Myocyte (in vitro differentiated cells): ENCODE measurements at places on chromosomes 16 and 17.

DNA sequence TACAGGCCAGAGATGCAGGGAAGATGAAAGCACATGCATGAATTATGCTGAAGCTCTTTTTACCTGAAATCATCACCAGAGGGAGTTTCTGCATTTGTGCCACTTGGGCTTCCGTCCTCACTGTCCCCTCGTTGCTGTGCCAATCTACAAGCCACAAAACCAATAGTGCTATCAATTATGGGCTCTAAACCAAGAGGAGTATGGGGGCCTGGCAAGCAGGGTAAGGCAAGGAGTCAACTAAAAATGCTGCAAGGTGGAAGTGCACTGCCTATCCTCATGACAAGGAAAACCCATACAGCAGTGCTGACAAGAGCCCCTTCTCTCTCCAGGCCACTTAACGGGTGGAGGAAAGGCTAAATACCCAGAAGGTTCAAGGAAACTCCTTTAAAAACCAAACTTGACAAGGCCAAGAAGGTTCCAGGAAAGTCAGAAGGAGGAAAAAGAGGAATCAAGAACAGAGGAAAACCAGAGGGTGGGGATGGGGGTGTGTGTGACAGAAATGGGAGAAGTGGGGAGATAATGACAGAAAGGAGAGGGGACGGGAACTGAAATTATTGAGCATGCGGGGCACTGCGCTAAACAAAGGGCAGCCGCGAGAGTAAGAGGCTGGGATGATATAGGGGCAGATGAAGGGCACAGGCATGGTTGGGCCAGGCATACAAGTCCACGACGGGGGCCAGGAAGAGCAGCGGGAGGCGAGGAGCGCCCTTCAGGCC lies 674 bp downstream of the C17orf75 start:
- DNase-seq: peak; percentile 32

GRCh38 chr16:85699628-85700027 lies 10.9 kb upstream of the GINS2 start:
- peak; percentile 33 for DNase-seq

- peak; percentile 87 for DNase-seq
Observed at GRCh38 chr17:44919885-44920564, 4.7 kb upstream of the GFAP start.

DNA sequence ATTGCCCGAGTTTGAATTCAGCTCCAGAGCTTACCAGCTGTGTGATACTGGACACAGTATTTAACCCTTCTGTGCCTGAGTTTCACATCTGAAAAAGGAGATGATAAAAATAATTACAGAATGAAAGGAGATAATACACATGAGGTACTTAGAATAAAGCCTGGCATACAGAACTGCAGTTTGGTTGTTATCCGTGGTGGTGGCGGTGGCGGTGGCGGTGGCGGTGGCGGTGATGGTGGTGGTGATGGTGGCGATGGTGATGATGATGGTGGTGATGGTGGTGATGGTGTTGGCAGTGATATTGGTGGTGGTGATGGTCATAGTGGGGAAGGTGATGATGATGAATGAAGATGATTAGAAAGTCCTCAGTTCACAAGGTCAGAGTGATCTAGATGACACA lies 57.2 kb downstream of the ABCC1 start:
- no peak for DNase-seq

DNA sequence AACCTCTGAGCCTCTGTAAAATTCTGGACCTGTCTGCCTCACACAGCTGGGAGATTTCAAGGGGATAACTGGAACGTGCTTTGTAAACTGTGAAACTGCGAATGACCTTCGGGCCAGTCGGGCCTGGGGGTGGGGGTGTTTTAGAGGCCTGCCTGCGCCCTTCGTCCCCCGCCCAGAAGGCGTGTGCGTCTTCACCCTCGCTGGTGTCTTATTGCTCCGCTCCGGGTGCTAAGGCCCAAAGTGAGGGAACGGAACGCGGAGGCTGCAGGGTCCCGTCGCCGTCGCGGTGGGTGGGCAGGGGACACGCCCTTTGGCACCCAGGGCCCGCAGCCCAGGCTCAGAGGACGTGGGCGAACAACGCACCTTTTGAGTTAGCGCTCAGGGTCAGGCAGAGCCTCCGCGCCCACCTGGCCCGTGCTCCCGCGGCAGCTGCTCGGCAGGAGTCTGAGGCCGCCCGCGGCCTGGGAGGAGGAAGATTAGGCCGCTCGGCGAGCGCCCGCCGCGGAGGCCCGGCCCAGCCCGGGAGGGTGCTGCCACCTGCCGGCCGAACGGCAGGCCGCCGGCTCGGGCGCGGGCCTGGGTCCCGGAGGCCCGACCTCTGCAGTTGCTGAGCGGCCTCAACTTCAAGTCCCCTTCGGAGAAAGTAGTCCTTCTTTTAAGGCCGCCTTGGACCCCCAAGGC lies 29.7 kb downstream of the DCAKD start:
- peak; percentile 66 for DNase-seq

DNA sequence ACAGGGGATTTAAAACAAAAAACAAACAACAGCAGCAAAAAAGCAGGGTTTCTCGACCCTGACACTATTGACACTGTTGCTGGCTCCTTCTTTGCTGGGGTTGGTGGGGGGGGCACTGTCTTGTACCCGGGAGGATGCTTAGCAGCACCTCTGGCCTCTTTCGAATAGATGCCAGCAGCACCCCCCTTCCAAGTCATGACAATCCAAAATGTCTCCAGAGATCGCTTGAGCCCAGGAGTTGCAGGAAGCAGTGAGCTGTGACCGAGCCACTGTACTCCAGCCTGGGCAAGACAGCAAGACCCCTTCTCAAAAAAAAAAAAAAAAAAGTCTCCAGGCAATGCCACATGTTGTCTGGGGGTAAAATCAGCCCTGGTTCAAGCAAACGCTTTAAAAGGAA lies 20.3 kb downstream of the SERPINF1 start:
- DNase-seq: no peak

DNA sequence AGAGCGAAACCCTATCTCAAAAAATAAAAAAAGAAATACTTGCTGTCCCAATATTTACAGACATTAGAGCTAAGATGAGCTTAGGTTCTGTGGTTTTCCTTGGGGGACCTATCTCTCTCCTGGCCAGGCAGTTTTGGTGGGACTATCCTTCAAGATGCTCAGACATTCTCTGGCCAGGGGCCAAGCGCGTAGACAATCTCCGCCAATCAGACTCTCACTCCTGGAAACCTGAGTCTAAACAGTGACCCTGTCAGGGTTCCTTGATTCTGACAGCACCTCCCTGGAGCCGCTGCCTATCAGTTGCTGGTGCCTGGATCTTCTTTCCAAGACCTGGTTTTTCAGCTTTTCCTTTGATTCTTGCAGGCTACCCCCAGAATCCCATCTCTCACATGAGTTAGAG lies 45.6 kb downstream of the EMP2 start:
- no peak for DNase-seq

DNA sequence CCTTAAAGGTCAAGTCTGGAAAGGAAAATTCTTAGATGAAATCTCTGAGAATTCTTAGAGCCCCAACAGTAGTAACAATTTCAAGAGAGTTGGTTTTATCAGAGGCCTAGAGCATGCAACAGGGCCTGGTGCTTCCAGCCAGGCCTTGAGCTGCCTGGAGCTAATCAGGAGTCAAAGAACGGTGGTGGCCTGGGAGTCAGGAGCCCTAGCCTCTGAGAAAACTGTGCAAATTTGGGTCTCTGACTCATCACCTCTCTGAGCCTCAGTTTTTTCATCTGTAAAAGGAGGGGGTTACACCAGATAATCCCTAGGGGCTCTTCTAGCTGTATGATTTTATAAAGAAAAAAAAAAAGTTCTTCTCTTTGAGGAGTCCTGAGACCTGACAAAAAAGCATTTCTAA lies 227.3 kb upstream of the RPL38 start:
- DNase-seq: no peak

DNA sequence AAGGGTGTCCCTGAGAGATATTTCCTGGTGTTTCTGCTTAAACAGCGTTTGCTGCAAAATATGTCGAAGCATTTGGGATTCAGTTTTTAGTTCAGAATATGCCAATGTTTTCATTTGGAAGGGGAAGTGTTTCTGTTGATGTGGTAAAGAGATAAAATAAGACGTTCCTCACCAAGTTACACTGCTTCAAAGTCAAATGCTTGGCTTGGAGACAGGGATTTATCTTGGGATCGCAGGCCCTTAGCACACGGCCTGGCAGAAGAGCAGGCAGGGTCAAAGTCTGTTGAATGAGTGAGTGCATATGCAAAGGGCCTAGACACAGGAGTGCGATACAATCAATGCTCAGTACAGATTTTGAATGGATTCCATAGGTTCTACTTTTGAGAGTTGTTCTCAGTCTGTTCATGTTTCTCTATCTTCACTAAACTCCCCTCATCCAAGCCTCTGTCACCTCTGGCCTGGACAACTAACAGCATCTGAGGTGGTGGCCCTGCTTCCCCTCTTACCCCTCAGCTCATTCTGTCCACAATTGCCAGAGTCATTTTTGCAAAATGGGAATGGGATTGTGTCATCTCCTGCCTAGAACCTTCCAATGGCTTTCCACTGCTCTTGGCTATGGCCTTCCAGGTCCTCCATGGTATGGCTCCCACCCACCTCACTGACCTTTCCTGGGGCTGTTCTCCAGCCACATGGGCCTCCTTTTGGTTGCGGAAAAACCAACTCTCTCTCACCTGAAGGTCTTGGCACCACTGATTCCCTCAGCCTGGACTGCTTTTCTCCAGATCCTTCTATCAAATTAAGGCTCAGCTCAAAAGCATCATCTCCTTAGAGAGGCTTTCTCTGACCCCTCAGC lies 3.2 kb downstream of the DEXI start:
- DNase-seq: no peak

GRCh38 chr16:31181102-31181830 lies 1.3 kb downstream of the FUS start:
- no peak for DNase-seq

DNA sequence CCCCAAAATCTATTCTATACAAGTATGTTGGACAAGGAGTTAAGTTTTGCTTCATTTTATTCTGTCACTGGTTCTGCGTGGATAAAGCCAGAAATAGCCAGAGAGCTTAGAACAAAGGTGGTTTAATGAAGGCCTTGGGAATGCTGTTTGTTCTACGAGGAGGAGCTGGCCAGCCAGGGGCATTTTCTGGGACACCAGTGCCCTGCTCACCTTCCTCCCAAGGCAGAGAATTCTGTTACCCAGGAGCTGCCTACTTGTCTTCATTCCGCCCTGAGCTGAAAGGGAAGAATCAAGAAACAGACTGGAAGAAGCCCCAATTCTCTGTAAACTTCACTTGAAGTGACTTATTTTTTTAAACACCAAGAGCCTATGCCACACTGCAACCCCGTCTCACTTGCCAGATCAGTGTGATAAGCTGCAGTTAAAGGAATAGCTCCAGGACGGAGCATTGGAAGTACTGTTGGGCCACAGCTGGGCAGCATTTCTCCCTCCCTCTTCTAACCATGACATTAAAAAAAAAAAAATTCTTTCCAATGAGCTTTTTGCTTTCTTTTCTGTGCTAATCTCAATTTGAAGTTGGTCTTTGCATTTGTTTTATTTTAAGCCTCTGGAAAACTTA lies 149.8 kb upstream of the DYNLRB2 start:
- DNase-seq: no peak

GRCh38 chr17:13140750-13141149 lies 122.9 kb upstream of the ELAC2 start:
- DNase-seq: no peak

GRCh38 chr16:84844049-84844350 lies 24.2 kb downstream of the CRISPLD2 start:
- DNase-seq: peak; percentile 90

- no peak for DNase-seq
Observed at GRCh38 chr17:34133350-34133749, 121.7 kb upstream of the CCL2 start.
